ENCODE measurements at places on chromosomes 6 and 20.

DNA sequence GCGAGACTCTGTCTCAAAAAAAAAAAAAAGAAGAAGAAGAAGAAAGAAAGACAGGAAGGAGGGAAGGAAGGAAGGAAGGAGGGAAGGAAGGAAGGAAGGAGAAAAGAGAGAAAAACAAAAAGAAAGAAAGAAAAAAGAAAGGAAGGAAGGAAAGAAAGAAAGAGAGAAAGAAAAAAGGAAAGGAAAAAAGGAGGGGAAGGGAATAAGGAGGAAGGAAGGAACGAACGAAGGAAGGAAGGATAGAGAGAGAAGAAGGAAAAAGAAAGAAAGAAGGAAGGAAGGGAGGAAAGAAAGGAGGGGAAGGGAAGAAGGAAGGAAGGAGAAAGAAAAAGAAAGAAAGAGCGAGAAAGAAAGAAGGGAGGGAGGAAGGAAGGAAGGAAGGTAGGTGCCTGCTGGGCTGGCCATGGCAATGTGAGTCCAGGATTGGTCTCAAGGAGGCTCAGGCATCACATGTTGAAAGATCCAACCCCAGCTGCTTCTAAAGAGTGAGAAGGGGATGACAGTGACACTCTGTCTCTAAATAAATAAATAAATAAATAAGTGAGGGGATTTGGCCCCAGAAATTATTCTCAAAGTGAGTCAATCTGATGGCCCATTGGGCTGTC, 24.3 kb upstream of the SRSF6 start:
- no peak for DNase-seq

GRCh38 chr20:47727909-47728361, 57.3 kb downstream of the SULF2 start:
- DNase-seq, result no peak

- DNase-seq, result no peak
Measured at GRCh38 chr6:149037051-149037671, 280.4 kb upstream of the TAB2 start.

GRCh38 chr6:121418346-121418745, 17.1 kb upstream of the GJA1 start:
- no peak for DNase-seq

DNA sequence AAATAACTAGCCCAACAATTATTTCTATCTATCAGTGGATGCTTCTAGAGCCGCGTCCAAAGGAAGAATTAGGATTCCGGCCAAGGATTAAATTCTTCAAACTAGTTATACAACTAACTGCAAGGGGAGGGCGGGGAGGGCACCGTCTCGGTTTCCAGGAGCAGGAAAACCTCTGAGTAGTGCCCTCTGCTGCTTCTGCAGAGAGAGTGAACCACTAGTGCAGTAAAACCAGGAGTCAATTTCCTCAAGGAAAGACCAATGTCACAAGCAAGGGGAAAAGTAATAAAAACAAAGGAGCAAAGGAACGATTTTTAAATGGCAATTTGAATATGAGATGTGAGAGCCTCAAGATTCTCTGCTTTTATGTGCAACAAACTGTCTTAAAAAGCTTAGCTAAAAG, 16.5 kb upstream of the UBE2J1 start:
- DNase-seq, result no peak

DNA sequence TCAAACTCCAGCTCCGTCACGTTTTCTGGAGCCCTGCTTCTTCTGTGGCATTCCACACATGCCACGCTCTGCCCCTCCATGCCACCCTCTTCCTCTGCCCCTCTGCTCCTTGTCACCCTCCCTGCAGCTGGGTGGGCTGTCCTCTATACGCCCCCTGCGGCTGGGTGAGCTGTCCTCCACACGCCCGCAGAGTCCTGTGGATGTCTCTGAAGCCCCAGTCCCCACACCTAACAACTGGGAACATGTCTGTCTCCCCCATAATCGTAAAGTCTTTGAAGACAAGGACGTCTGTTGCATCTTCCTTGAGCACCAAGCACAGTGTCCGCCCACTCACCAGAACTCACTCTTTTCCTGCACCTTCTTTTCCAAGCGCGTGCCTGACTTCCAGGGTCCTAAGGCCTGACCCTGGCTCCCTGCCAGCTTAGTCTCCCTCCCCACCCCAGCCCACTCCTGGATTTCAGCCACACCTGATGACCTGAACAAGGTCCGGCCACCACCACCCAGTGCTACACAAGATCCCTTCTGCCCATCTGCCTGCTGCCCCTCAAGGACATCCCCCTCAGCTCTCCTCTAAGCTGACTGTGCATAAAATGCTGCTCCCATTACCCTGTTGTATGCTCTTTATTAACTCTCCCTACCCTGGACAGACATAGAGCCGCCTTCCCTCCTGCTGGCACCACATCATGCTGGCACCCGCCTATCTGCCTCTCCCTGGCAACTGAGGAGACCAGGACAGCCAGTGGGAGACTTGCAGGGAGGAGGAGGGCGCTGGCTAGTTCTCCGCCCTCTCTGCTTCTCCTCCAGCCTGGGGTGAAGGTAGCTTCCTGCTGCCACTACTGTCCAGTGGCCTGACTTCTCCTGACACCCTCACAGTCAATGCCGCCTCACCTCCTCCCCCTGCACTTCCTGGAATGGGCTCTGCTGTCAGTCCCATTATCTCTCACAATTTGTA, 10.7 kb upstream of the PRR18 start:
- no peak for DNase-seq

DNA sequence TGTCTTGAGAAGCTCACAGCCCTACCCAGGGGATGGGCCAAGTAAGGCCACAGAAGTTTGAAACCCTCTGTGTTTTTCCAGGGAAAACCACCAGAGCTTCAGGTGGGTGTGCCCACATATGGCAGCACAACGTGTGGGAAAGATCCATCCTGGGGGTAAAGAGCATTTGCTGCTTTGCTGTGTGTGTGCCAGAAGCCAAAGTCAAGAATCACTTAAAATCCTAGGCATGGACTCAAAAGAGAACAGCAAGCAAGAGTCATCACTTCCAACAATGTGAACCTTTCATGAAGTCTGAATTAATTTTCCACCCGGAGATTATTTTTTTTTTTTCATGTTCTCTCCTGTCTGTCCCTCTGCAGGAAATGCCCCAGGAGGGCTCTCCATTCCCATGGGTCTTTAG, 308.2 kb upstream of the SGK1 start:
- DNase-seq, result no peak

DNA sequence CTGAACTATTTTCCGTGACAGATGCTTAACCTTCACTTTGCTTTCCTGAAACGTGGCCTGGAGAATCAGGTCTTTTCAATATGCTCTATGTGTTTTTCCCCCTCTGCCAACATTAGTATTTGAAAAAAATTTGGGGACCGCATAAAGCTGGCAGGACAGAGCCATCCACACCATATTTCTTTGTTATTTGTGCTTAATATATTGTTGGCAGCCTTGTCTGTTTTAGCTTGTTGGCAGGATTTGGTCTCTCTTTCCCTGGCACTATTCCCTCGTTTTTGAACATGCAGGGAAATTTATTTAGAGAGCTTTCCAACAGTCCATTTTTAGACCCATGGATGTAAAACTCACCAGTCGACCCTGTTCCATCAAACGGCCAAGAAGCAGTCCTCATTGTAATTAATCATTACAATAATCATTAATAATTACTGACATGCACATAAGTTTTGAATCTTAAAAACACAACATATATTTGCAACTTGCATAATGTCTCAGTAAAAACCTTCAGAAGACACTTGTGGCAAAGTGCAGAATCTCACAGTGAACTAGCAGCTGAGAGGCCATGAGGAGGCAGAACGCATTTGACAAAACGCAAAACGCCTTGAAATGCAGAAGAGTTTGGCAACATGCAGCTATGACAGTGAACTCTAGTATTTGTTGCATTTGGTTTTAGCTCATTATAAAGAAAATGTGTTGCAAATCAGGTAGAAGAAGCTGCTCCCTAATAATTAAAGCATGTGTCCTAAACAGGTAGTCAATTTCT, 514.2 kb downstream of the C6orf118 start:
- no peak for DNase-seq

- no peak for DNase-seq
Measured at GRCh38 chr6:45454008-45454911, 76.5 kb upstream of the SUPT3H start.

DNA sequence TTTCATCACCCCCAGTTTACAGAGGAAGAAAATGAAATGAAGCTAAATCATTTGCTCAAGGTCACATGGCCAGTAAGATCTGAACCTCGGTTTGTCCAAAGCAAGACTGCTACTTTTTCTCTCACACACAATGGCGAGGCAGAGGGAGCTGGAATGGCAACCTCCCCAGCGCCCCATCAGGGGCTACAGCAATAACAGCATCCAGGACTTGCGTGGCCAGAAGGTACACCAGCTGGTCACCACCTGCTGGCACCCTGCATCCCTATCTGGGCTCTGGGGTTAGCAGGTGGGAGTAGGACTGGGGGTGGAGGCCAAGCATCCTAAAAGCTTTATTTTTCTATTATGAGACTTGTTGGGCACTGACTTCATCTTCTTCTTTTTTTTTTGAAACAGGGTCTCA, 41.3 kb downstream of the TTI1 start:
- DNase-seq, result no peak
